ENCODE measurements at places on chromosomes 5 and 9.

GRCh38 chr5:174816858-174817257, 92.5 kb downstream of the MSX2 start:
- DNase-seq, result no peak

GRCh38 chr5:12777342-12777741, 873.1 kb upstream of the CTNND2 start:
- no peak for DNase-seq

DNA sequence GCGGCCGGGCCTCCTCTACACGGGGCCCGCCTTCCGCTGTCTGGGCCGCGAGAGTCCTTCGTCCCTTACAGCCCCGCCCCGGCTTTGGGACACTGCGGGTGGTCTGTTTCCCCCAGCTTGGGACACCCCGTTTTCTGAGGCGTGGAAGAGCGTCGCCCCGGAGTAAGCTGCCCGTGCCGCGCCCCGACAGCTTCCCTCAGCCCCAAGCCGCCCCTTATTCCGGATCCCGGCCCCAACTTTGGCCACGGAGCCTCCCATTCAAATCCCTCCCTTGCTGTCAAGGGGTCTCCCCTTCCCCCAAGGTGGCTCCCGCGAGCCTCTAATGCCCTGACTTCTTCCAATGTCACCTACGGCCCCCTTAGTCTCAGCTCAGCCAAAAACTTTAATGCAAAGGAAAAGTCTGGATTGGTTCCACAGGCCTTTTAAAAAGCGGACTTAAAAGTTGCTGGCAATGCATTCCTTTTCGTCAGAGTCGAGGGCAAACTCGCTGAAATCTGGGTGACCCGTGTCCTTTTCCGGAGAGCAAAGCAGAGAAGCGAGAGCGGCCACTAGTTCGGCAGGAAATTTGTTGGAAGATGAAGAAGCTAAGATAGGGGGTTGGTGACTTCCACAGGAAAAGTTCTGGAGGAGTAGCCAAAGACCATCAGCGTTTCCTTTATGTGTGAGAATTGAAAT, 19.8 kb downstream of the EXOSC2 start:
- no peak for DNase-seq

DNA sequence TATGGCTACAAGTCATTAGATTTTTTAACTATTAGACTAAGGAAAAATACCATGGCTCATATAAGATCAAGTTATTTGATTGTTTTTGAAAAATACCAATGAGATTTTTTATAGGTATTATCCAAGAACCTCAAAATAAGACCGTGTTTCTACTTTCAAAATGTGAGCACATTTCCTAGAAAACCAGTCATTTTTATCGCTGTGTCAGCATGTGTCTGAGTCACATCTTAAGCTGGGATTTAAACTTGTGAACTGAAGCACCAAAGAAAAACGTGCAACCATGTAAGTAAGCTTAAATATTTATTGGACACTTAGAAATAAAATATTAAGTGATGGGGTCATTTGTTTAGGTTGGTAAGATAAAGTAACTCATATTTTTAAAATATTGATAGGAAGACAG, 1676.0 kb upstream of the NUDT12 start:
- DNase-seq, result no peak

- no peak for DNase-seq
Measured at GRCh38 chr9:72292874-72293607, 72.0 kb downstream of the ZFAND5 start.

- no peak for DNase-seq
Measured at GRCh38 chr9:133959966-133960567, 32.1 kb downstream of the VAV2 start.

DNA sequence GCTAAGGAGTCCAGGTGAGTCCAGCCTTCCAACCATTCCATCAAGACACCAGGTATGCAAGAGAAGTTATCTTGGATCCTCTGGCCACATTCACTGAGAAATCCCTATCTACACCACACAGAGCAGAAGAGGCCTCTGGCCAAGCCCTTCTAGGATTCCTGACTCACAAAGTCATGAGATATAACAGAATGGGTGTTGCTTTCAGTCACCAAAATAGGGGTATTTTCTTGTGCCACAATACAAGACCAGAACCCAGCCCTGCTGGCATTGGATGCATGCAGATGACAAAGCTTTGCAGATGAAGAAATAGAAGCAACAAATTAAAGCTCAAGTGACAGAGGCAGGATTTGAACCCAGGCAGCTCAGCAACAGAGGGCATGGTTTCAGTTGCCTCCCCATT, 73.5 kb downstream of the PTPN3 start:
- no peak for DNase-seq

DNA sequence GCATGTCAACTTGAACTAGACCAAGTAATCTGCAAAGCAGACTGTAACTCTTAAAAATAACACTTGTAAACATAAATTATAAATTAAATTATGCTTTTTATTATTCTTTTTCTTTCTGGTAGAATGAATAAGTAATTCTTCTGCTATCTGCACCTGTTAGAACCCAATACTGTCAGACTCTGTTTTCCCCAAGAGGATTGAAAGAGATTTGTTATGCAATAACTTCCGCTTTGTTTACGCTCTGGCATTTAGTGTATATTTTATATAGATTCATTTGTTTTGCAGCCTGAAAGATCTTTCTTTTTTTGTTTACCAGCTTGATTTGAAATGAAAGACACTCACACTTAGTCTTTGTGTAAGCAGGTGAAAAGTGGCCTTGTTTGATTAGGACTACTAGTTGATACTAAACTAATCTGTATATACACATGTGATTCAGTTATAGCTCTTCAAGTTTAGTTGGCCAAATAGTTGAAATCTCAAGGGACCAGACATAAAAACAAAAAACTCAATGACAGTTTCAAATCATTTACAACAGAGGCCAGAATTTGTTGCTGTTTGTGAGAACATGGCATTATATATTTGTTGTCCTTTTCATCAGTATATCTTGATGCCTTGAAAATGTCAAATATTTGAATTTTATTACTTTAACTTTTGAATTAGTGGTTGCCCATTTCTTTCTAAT, 155.8 kb downstream of the PBX3 start:
- no peak for DNase-seq

DNA sequence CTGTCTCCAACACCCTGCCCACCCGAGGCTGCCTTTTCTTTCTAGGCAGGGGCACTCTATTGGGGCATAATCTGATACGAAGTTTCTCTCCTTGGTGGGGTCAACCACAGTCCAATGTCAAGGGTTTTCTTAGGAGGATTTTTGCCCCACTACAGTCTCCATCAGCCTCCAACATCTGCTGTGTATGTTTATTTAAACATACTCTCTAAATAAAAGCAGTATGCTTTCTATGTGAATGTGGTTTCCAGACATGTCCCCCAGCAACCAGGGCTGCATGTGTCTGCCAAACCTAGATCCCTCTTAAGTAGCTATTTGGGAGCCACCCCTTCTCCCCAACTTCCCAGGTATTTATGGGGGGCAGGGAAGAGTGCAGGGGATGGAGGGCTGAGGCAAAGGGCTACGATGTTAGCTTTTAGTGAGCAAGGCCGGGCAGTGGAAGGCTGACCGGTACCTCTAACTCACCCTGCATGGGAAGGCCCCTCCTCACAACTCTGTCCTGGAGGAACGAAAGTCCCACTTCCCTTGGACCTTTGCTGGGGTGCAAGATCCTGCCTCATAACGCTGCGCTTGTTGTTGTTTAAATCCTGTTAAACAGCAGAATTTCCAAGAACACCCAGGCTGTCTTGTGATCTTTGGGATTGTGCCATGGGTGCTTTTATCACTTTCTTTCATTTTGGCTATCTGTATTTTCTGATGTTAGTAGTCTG, 75.4 kb downstream of the NREP start:
- DNase-seq, result no peak

DNA sequence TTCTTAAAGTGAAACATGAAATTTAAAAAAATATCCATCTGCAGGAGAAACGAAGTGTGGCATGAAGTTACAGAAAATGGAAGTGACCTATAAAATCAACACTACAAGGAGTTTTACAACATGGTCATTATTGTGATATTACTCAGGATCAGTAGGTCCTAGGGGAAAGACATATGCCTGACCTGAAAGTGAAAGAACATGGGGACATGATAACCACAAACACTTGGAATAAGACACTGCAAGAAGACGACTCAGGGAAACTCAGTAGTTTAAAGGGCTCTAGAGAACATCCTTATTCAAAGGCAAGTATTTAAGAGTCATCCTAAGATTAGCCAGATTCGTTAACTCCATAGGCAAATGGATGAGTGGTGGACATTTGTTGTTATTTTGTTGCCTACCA, 19.9 kb upstream of the LPAR1 start:
- DNase-seq, result no peak

Data from stimulated activated CD8-positive, alpha-beta memory T cell treated with anti-CD3 and anti-CD28 coated beads, Interleukin-7, amount 100 ng/mL, for 1 hour (primary cell).